Activated B cell treated with CpG ODN at 0.5 μM for 24 hours (primary cell): ENCODE measurements at places on chromosomes 1 and 21.

- H3K4me1 ChIP-seq = peaks cover 30% of the 10 kb centered on the region
- no peak for DNase-seq
- H3K36me3 ChIP-seq = peaks cover 28% of the 10 kb centered on the region
- no peak overlapping the region for H3K4me3 ChIP-seq
Measured at GRCh38 chr1:22122273-22123070, 20.4 kb downstream of the WNT4 start.

DNA sequence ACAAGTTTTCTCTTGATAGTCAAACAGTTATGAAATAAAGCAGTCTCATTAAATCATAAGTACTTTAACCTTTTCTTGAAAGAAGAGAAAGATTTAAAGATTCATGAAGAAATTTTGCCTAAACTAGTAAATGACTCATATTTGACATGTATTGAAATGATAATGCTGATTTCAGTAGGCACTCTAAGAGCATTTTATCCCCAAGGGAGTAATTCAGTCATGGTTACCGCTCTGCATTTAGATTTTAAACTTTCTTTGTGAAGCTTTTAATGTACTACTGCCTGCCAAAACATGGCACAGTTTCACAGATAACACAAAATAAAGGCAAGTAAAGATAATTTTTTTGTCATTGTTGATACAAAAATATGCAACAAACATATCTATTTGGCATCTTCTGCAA lies 6.8 kb downstream of the USH2A start:
- no peaks in the 10 kb centered on the region for H3K27me3 ChIP-seq
- no peak overlapping the region for H3K4me3 ChIP-seq
- no peaks in the 10 kb centered on the region for H3K4me1 ChIP-seq

DNA sequence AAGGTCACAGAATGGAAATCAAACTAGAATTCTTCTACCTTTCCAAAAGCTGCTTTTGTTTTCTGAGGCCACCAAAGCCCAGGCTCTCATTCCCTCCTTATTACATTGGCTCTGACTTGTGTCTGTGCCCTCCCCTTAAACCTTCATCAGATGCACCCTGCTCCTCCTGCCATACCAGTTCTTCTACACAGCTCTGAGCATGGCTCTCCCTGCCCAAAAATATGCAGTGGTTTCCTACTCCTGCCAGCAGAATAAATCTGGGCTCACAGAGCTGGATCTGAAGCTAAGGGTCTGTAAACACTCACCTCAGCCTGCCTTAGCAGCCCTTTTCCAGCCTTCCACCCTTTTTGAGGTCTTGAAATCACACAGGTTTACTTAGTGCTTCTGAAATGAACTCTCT lies 55.0 kb downstream of the TTC3 start:
- H3K36me3 ChIP-seq = peaks cover 68% of the 10 kb centered on the region
- H3K27ac ChIP-seq = no peak overlapping the region
- H3K4me3 ChIP-seq = no peak overlapping the region
- no peaks in the 10 kb centered on the region for H3K27me3 ChIP-seq

GRCh38 chr1:99621340-99621901 lies 24.5 kb upstream of the PALMD start:
- no peak overlapping the region for H3K27ac ChIP-seq
- DNase-seq = no peak
- no peak overlapping the region for H3K4me3 ChIP-seq
- H3K4me1 ChIP-seq = no peaks in the 10 kb centered on the region
- H3K36me3 ChIP-seq = no peaks in the 10 kb centered on the region

GRCh38 chr1:10779201-10779600 lies 17.2 kb downstream of the CASZ1 start:
- H3K36me3 ChIP-seq = no peaks in the 10 kb centered on the region
- H3K27ac ChIP-seq = no peak overlapping the region
- DNase-seq = no peak
